ENCODE measurements at places on chromosomes 1 and 21.

- DNase-seq, result no peak
Measured at GRCh38 chr1:20875198-20875973, 88.3 kb upstream of the HP1BP3 start.

DNA sequence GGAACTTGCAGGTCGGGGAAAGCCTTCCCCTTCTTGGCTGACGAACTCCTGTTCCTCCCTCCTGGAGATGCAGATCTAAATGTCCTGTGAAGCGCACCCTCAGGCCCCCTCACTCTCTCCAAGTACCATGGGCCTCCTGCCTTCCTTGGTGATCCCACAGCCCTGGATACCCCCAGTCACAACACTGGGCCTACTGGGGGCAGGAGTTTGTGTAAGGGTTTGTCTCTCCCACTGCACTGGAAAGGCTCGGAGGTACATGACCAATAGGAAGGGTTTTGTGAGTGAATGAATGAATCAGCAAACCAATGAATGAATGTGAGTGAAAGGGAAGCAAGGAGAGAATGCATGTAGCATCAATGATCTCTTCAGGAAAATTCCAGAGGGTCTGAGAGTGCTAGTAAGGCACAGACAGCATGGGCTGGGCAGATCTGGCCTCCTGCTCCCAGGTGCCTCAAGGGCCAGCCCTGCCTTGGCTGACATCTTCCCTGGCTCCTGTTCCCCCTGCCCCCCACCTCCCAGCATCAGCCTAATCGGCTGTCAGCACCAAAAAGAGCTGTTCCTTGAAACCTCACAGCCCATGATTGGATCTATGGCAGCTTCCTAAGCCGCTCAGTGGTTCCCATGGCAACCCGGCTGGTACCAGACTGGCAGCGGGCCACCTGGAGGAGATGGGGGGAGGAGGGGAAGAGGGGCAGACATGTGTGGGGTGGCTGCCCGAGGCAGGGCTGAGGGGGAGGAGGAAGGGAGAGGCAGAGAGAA, 95.8 kb downstream of the VWA5B1 start:
- DNase-seq, result no peak

DNA sequence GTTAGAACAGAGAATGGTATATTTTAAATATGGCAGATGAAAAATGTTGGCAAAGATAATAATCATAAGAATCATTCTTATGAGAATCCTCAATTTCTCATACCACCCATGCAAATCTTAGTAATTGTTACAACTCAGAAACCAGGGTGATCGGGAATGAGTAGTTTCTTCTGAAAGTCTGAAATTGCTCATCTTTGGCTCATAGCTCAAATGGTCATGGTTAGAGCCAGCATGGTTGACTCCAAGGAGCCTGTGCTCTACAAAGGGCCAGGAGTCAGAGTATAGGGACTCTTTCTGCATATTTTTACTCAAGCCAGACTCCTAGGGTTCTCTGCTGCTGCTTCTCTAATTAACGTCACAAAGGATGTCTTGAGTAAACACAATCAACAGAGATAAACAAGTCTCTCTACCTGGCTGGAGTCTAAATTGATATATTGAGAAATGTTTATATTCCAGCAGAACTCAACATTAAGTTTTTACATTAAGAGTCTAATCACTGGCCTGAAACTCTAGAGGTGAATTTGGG, 1.9 kb upstream of the ETV3 start:
- no peak for DNase-seq

GRCh38 chr1:243917863-243918565, 68.0 kb upstream of the AKT3 start:
- no peak for DNase-seq

GRCh38 chr1:79100385-79100784, 93.9 kb upstream of the ADGRL4 start:
- no peak for DNase-seq

DNA sequence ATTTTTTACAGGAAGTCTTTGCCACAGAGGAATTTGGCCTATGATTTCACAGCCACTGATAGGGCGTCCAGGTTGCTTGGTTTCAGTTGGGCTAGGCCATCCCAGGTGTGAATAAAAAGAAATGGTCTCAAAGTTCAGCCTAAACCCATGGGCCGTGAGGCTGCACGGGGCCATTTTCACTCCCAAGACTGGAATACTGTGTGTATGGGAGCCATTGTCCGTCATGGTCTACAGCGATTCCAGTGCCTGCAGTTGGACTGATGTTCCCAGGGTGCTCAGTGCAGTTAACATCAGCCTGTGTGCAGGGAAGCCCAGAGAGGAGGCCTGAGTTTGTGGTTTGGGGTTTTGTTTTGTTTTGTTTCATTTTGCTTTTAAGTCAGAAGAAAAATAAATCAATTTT, 133.2 kb downstream of the ADSS2 start:
- DNase-seq, result no peak

GRCh38 chr1:109490029-109490933, 3.6 kb upstream of the CYB561D1 start:
- no peak for DNase-seq

DNA sequence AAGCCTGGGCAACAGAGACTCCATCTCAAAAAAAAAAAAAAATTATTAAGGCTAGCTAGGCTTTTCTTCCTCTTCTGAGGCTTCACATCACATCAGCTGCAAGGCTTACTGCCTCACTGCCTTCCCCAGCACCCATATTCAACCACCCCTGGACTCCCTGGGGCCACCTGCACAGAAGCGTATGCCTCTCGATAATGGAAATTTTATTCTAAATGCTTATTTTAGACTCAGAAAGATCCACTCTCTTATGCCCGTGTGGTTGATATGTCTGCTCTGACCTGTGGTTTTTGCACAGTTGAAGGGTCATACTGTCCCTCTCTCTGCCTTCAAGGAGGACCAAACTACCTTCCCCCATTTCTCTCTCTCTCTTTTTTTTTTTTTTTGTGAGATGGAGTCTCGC, 1.5 kb upstream of the FCRLA start:
- DNase-seq, result no peak

GRCh38 chr1:231106347-231106746, 55.5 kb upstream of the TRIM67 start:
- DNase-seq, result no peak

- DNase-seq, result no peak
Measured at GRCh38 chr1:98919211-98919610, 85.5 kb downstream of the PLPPR5 start.

DNA sequence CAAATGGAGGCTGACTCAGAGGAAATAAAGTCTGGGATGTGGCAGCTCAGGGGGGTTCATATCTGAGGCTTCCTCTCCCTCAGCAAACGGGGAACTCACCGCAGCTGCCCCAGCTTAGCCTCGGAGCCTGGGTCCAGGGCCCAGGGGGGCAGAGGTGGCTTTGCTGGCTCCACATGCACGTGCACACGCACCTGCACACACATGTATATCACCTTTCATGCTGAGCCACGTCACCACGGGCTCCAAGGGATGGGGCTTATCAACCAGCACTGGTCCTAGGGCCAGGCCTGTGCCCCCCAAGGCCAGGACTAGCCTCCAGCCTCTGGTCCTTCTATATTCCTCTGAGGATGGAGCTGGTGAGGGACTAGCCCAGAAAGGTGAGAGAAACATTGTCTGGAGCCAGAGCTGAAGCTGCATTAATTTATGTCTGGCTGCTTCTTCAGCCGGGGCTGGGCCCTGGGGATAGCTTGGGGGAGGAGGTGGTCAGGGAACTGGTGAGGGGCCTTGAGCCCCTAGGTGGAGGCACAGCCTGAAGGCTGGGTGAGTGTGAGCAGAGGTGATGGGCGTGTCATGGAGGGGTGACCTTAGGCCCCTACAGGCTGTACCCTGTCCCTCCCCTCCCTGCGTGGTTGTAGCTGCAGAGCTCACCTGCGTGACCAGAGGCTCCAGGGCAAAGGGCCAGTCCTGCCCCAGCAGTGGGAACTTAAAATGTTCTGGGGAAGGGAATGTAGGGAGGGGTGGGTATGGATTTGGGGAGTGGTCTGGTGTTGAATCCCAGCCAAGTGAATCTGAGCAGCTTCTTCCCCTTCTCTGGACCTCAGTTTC, 520.8 kb downstream of the PTPRU start:
- peak; percentile 77 for DNase-seq

GRCh38 chr1:102572637-102573036, 535.7 kb downstream of the COL11A1 start:
- DNase-seq, result no peak
